ENCODE measurements at places on chromosomes 1 and 21.
A peak's percentile ranks its signal among the peaks of the same experiment; 100 is the strongest.

DNA sequence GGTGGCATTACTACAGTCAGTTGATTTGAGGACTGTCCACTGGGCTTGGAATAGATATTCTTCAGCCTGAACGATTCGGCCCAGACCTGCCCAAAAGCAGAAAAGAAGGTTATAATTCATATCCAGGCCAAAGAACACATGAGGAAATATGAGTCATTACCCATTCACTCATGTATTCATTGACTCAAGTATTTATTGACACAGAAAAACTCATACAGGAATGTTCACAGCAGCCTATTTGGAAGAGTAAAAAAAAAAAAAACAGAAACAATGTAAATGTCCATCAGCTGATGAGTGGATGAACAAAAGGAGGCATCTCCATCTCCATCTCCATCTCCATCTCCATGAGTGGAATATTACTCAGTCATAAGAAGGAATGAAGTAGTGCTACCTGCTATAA, 15.9 kb downstream of the ZMYND12 start:
- DNase-seq, result no peak

DNA sequence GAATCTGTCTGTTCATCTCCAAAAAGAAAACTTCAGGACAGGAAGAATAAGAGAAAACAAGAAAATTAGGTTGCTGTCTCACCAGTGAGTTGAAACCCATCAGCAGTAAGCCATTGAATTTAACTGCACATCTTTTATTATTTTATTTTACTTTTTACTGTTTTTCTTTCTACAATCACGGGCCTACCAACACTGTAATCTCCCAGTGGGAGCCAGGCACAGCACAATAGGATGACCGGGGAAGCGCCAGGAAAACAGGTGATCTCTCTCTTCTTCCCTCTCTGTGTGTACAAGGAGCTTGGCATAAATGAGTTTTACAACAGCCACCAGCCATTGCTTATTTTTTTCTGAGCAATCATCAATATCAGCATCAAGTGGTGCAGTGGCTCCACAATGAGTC, 113.1 kb upstream of the ESRRG start:
- DNase-seq, result no peak

GRCh38 chr1:56060906-56061305, 518.5 kb downstream of the PLPP3 start:
- DNase-seq, result no peak

DNA sequence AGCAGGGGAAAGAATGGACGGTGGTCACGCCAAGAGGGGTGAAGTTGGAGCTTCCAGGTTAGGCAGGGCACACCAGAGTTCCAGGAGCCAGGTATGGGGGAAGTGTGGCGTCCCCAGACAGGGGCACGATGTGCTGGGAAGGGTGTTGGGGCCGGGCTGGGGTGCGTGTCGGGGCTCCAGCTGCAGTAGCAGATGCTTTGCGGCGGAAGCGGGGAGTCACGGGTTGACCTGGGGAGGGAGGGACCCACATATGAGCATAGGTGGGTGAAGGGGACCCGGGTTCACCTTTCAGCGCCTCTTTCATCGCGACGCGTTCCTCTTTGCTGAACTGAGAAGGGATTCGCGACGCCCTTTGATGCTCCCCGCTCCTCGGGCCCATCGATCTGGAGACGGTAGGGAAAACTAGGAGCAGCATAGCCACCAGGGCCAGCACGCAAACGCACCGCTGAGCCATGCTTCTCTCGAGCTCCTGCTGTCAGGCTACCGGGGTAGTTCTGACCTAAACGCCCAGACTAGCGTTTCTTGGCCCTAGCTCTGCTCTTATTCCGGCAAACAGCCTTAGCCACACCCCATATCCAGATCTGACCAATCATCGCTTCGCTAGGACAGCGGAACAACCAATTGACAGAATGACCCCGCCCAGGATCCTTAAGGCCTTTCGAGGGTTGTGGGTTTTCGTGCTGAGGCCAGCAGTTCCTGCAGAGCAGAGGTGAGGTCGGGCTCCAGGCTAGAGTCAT, at the start of gene PM20D1:
Gene PM20D1, minus strand, starts transcription at position 514 of the 737 bp plus-strand sequence. Its CDS starts 60 bp downstream, at position 454.
- peak; percentile 83 for DNase-seq

DNA sequence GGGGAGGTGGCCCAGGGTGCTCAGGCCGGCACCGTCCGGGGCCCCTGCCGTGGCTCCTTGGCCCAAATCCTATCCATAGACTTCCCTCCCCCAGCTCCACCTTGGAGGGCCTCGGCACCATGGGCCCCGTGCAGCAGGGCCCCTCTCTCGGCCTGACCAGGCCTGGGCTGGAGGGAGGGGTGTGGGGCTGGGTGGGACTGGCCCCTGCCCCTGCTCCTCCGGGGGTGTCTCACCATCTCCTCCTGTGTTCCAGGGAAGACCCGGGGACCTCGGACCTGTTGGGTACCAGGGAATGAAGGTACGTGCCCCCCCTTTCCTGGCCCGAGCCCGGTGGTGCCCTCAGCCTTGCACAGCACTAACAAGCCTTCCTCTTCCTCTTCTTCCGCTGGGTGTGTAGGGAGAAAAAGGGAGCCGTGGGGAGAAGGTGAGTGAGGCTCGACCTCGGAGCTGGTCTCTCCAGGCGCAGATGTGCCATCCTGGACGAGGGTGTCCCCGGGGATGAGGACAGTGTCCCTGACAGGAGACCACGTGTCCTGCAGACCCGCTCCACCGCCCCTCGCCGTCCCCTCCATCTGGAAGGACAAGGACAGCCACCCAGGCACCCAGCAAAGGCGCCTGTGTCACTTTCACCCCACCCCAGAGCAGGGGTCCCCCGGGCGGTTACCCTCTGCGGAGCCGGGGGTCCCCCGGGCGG, 7.9 kb downstream of the COL6A1 start:
- no peak for DNase-seq

- no peak for DNase-seq
Measured at GRCh38 chr1:79726321-79726720, 719.8 kb upstream of the ADGRL4 start.

- peak; percentile 9 for DNase-seq
Measured at GRCh38 chr1:72037745-72038343, 244.5 kb downstream of the NEGR1 start.

DNA sequence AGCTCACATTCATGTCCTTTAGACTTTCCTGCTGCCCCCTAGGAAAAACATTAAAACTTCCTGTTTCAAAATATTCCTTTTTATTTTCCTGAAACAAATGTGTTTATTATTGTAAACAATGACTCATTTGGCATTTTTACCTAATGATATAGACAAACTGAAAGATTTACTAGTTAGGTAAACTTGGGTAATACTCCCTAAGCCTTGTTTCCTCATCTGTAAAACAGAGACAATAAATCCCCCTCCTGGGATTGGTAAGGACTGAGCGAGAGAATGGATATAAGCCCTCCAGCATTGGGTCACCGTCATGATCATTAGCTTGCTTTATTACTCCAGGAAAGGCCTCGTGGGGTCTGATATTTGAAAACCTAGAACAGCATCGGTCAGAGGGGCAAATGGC, 59.8 kb downstream of the LPAR3 start:
- DNase-seq, result no peak

DNA sequence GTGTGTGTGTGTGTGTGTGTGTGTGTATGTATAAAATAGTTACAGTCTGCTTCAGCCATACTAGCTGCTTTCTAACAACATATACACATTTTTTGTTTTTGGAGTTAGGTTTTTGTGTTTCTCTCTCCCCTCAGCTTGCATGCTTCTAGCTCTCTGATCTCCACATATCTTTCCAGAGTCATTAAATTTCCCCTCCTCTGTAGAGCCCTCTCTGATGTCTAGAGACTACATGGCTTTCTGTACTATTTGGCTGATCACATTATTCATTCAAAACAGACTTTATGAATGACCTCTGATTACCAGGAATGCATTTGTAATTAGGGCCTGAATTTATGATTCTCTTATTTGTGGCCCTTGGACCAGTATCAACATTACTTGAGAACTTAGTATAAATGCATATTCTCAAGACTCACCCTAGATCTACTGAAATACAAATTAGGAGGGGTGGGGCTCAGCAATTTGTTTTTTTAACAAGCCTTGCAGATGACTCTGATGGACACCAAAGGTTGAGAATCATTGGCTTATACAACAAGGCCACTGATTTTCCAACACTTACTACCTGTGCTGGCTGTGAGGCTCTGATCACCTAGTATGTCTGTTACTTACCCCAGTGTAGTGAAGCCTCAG, 104.5 kb downstream of the PTBP2 start:
- DNase-seq, result no peak

DNA sequence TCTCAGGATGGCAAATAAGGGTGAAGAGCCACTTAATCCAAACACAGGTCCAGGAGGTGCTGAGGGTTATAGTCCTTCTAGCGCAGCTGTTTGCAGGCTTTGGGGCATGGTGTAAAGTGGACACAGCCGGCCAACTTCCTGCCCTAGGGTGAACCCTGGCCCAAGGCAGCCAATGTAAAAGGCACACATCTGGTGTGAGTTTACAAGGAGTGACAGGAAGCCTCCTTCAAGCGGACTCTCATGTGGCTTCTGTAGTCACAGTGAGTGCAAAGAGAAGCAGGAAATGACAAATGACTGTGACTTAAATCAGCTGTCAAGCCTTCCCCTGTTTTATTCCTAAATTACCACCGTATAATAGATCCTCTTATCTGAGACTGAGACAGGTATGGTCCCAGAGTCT, 213.0 kb downstream of the CRB1 start:
- no peak for DNase-seq

DNA sequence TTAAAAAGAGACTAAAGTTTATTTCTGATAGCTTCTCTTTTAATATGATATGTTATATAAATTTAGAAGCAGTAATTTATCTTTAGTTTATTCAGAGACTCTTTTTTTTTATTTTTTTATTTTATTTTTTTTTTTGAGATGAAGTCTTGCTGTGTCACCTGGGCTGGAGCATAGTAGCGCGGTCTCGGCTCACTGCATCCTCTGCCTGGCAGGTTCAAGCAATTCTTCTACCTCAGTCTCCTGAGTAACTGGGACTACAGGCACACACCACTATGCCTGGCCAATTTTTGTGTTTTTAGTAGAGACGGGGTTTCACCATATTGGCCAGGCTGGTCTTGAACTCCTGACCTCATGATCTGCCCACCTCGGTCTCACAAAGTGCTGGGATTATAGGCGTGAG, 89.6 kb downstream of the DISP1 start:
- DNase-seq, result no peak

All from forelimb muscle (tissue), 1 donor.